ENCODE measurements at places on chromosomes 3 and 15. TPM values are rescaled to one million over a fixed set of nuclear protein-coding genes. Genes with fewer than 3 reads are reported as not detected.

Gene SLC28A2
- total RNA-seq, result not detected

Gene GOLGA8N
- total RNA-seq, result 11.1 TPM

Gene ACTRT3
- total RNA-seq, result 0.57 TPM

Gene CPA3
- 1.9 TPM for total RNA-seq

Gene CEP97
- 7.9 TPM for total RNA-seq

Gene ARHGAP31
- 35.7 TPM for total RNA-seq

Gene MOBP
- 0.08 TPM for total RNA-seq

Gene CCDC13
- total RNA-seq, result 1.1 TPM

Gene KBTBD8
- 2.9 TPM for total RNA-seq

Gene PLA2G4D
- not detected for total RNA-seq

Gene NCK1
- 22.1 TPM for total RNA-seq

Gene C3orf85
- not detected for total RNA-seq

Gene OR5H2
- total RNA-seq, result not detected

Gene PPM1L
- 28.8 TPM for total RNA-seq

Gene MEIS2
- 40.3 TPM for total RNA-seq

Gene ARIH1
- total RNA-seq, result 182 TPM

Gene CIDEC
- total RNA-seq, result 1.9 TPM

Gene MNS1
- 2.0 TPM for total RNA-seq

Gene TMEM89
- total RNA-seq, result not detected

Gene ZNF620
- total RNA-seq, result 1.5 TPM

Gene ITGA11
- total RNA-seq, result 9.3 TPM

Gene LDHAL6B
- total RNA-seq, result not detected

Gene TIMP4
- 4.3 TPM for total RNA-seq

Gene FLNB
- total RNA-seq, result 58.1 TPM

Gene OXTR
- total RNA-seq, result 0.30 TPM

Gene CHAC1
- total RNA-seq, result 1.6 TPM

Gene SIDT1
- total RNA-seq, result 0.89 TPM

Gene HHLA2
- total RNA-seq, result not detected

Gene NIT2
- 41.0 TPM for total RNA-seq

Gene OIP5
- total RNA-seq, result not detected

Measured in cardiac septum (tissue), 1 donor.